LHCN-M2 (cell line): ENCODE measurements at places on chromosomes 13 and 19. TPM values are rescaled to one million over a fixed set of nuclear protein-coding genes. Genes with fewer than 3 reads are reported as not detected.

LHB gene
- not detected in 2 replicates for total RNA-seq

- DNase-seq, result no peak
Measured at GRCh38 chr13:53167561-53167960, 138.9 kb downstream of the OLFM4 start.

- DNase-seq, result no peak
Measured at GRCh38 chr13:50917572-50917971, 8.0 kb downstream of the RNASEH2B start.

GRCh38 chr19:6362351-6362801, 1.0 kb downstream of the CLPP start:
- DNase-seq, result peak; percentile 10

DNA sequence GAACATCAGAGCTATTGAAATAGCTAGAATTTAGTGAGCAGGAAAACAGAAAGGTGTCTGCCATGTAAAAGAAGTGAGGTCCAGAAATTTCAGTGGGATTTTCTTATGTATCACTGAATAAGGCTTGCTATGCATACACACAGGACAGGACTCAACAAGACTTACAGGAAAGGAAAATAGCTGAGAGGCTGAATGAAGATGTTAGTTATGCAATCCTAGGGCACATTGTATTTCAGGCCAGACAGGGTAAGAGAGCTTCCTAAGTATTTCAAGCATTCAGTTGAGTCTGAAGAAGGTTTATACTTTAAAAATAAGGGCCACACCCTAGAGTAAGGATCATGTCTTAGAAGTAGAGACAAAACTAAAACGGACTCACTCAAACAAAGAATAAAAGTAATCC, 419.9 kb upstream of the PRR20A start:
- DNase-seq, result no peak

RHPN2 gene
- 4.4 and 5.9 TPM in 2 replicates for total RNA-seq

DNA sequence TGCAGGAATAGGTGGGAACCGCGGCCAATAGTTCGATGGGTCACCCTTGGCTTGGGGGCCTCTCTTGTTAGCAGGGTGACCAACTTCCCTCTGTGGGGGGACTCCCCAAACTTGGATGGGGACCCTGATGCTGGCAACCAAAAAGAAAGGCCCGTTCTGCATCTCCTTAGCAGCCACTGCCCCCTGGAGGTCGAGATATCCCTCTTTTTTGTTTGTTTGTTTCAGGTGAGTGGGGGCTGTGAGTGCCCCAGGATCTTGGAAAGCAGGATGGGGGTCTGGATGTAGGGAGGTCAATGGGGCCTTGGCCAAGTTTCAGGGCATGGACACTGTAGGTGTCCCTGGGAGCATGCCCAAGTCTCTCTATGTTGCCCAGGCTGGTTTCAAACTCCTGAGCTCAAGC, 7.7 kb upstream of the CRTC1 start:
- DNase-seq, result no peak
